ENCODE measurements at places on chromosomes 5 and 9.

DNA sequence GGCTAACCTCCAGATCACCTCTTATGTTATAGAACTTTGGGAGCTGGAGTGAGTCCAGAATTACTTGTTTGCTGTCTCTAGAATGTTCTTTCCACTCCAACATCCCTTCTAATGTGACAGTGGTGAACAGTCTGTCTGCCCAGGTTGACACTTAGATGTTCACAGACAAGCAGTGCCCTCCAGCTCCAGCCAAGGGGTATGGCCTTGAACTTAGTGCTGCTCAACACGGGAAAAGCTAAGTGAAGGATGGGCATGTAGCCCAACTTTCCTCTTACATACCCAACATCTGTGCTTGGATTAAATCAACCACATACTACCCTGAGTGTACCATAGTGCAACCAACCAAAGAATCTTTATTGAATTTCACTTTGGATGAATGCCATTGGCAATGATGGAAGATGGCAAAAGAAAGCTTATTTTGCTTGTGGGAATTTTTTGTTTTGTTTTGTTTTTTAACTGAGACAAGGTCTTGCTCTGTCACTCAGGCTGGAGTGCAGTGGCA lies 201.2 kb downstream of the NXNL2 start:
- no peak for DNase-seq

- DNase-seq, result peak; percentile 81
Observed at GRCh38 chr5:100900142-100900795, 2.8 kb downstream of the ST8SIA4 start.

- no peak for DNase-seq
Observed at GRCh38 chr5:68898951-68899471, 194.8 kb upstream of the SLC30A5 start.

GRCh38 chr9:38343552-38343951 lies 49.0 kb upstream of the ALDH1B1 start:
- no peak for DNase-seq

- peak; percentile 61 for DNase-seq
Observed at GRCh38 chr9:113349445-113350094, at the start of gene BSPRY. TSS of gene BSPRY (plus strand) at chr9:113349541. CDS start at chr9:113349580, 39 bp downstream.

DNA sequence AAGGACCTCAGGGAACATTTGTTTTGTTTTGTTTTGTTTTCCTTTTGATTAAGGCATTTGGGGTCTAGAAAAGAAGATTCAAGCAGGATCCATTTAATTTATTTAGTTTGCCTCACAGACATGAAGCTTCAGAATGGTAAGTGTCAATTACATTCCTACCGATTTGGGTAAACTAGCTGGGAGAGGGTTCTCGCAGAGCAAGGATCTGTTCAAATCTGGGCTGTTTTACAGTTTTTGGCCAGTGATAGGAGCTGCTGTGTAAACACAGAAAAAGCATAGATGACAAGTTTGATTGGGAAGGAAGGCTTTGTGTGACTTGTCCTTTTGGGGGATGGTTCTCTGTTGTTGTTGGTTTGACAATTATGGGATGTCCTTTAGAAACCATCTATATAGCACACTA lies 470.3 kb upstream of the WWC1 start:
- DNase-seq, result no peak

- DNase-seq, result no peak
Observed at GRCh38 chr5:96431376-96432187, 1.5 kb downstream of the PCSK1 start.

DNA sequence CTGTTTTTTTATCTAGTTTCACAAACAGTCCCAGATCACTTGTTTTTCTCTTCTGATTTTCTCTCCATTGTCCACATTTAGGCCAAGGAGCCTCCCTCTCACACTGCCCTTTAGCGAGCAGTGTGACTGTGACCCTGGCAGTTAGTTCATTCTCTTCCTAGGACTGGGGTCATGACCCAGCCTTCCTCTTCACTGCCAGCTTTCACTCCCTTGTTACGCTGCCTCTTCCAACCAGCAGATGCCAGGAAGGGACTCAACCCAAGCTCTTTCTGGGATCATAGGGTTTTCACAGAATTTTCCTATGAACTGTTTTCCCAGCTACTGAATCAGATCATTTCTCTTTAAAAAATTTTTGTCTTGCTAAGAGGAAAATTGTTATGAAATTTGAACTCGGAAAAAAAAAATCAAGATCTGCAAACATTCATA lies 70.9 kb downstream of the LMNB1 start:
- no peak for DNase-seq

GRCh38 chr5:23332650-23333251 lies 174.7 kb upstream of the PRDM9 start:
- DNase-seq, result no peak

- DNase-seq, result no peak
Observed at GRCh38 chr9:25845867-25846266, 167.6 kb upstream of the TUSC1 start.

DNA sequence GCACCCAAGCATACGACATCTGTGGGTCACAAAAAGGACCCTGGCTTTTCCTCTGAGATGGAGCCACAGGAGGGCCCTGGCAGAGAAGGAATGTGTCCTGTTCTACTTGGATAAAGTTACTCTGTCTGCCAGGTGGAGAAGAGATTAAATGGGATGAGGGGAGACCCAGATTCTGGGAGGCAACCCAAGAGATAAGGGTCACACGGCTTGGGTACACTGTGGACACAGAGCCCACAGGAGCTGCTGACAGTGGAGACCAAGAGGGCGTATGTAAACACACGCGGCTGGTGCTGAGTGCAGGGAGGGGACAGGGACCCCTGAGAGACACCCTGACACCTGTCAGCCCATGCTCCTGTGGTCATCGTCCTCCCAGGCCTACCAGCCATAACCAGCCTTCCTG lies 6.2 kb downstream of the CDK20 start:
- DNase-seq, result no peak

DNA sequence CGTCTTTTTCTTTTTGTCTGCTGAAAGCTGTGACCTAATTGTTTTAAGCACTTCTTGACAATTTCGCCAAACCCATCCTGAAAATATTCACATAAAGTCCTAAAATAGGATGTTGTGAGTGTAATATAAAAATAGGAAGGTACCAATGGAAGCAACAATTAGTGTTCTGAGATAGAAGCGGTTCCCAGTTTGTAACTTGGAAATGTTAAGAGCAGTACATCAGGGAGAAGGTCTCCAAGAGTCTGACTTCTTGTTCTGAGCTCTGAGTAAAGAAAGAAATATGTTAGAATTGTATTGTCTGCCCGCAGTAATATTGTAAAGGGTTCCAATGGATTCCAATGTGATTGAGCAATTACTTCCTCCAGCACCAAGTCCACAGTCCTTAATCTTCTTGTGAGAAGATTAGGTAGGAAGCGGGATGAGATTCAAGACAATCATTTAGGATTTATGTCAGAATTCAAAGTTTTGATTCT lies 3.9 kb downstream of the VCAN start:
- DNase-seq, result no peak

- DNase-seq, result no peak
Observed at GRCh38 chr5:88594441-88594840, 288.5 kb downstream of the MEF2C start.

DNA sequence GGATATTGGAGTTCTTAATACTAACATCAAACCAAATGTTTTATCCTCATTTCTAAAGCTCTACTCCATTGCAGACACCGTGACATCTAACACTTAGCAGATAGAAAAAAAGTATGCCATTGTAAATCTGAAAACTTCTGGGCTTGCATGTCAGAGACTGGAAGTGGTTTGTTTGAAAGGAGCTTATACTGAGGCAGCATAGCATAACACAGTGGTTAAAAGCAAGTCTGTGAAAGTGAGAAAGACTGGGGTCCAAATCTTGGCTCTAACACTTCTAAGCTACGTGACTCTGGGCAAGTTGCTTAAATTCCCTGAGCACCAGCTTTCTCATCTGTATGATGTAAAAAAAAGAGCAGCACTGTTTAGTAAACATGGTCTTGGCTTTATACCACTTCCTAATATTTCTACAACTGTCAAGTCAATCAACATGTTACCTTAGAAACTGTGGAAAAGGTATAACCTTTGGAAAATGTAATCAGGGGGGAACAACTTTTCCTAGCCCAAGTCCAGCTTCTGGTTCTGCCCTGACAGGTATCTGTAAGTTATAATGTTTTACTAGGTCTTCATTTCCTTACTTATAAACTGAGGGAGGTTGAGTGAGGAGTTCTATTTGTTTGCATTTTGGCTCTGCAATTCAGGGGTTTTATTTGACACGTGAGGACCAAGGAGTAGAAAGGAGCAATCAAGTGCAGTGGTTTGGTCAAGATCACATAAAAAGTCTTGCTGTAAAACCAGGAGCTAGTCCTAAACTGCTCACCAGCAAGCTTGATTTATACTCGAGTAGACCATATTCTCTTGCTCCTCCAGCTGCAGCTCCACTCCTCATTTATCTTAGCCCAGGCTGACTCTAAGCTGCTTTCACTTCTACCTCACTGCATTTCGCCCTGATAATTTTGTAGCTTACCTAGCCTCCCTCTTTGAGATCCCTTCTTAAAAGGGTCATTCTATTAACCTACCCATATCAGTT lies 541.0 kb downstream of the RAB3C start:
- peak; percentile 64 for DNase-seq

GRCh38 chr9:35791297-35791921 lies at the start of gene NPR2:
TSS of gene NPR2 (plus strand) at chr9:35791591. CDS start at chr9:35792409, 818 bp downstream.
- DNase-seq, result no peak

GRCh38 chr5:149313151-149313841 lies 32.0 kb upstream of the GRPEL2 start:
- no peak for DNase-seq

DNA sequence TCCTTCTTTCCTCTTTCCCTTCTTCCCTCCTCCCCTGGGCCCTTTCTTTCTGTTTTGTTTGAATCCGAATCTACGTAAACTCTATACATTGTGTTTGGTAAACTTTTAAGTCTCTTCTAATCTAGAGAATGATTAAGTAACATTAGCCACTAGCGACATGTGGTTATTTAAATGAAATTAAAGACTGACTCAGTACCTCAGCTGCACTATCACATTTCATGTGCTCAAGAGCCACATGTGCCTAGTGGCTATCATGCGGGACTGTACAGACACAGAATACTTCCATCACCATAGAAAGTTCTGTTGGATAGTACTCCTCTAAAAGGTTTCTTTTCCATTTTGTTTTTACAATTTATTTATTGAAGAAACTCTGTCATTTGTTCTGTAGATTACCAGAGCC lies 29.0 kb downstream of the DCTN4 start:
- no peak for DNase-seq

DNA sequence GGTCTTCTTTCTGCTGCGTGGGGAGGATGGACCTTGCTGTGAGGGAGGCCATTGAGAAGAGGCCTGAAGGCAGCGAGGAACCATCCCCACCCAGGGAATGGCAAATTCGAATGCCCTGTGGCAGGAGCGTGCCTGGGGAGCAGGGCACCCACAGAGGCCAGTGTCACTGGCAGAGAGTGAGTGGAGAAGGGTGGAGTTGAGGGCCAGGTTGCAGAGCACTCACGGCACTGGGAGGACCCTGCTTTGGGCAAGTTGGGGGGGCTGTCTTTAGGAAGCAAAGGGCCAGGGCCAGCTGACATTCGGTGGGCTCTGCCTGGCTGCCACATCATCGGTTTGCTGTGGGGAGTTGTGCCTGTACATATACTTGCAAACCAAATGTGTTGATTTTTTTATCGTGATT lies 47.2 kb downstream of the SYK start:
- no peak for DNase-seq

- peak; percentile 35 for DNase-seq
Observed at GRCh38 chr5:157670662-157671591, at the start of gene C5orf52. TSS of gene C5orf52 (plus strand) at chr5:157671533. CDS start at chr5:157671615, 82 bp downstream.

DNA sequence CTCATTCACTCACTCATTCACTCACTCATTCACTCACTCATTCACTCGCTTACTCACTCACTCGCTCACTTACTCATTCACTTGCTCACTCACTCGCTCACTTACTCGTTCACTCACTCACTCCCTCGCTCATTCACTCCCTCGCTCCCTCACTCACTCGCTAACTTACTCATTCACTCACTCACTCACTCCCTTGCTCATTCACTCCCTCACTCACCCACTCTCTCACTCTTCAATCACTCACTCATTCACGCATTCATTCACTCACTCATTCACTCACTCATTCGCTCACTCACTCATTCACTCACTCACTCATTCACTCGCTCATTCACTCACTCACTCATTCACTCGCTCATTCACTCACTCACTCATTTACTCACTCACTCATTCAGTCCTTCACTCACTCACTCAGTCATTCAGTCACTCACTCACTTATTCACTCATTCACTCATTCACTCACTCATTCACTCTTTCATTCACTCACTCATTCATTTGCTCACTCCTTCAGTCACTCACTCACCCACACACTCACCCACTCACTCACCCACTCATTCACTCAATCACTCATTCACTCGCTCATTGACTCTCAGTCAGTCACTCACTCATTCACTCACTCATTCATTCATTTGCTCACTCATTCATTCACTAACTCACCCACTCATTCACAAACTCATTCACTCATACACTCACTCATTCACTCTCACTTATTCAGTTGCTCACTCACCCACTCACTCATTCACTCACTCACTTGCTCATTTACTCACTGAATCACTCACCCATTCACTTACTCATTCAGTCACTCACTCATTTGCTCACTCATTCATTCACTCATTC lies 36.0 kb upstream of the NOTCH1 start:
- no peak for DNase-seq

DNA sequence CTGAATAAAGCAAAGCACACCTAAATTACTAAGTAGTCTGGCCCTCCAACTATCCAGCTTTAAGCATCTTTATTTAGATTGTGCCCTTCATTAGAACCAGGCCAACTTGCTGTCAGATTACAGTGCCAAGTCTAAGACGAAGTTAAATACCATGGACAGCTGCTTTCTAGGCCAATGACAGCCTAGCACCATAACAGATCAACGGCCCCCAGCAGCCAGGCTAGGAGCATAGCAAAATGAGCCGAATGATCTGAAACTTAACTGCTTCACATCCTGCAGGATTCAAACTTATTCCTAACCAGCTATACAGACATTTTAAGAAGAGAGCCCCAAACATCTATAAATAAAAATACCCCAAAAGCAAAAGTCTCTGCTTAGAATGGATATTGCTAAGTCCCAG lies 6.8 kb downstream of the SLC24A2 start:
- no peak for DNase-seq

DNA sequence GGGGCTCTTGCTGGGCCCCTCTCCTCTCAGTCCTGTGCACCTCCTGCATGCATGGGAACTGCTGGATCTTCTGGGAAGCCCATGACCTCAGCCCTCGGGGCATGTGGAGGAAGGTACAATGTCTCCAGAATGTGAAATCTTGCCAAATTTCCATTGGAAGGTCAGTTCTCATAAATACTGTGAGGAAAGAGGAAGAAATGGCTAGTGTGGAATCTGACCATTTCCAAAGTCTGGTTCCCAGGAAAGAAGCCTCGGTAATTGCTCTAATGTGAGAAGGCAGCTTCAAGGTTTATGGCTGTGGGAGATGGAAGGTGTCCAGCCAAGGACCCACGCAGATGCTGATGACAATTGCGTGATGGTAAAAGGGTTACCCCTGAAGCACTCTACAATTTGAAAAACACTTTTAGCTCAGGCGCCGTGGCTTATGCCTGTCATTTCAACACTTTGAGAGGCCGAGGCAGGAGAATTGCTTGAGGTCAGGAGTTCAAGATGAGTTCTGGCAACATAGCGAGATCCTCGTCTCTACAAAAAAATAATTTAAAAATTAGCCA lies 8.1 kb upstream of the IL17B start:
- DNase-seq, result no peak

- no peak for DNase-seq
Observed at GRCh38 chr5:177313561-177314259, 2.0 kb upstream of the MXD3 start.
